GM23248 (cell line): ENCODE measurements at places on chromosomes 4 and X. TPM values are rescaled to one million over a fixed set of nuclear protein-coding genes. Genes with fewer than 3 reads are reported as not detected.

WWC2 gene
- total RNA-seq = 31.0 and 33.2 TPM in 2 replicates

CT45A3 gene
- not detected in 2 replicates for total RNA-seq

IL9R gene
- total RNA-seq = not detected in 2 replicates

F8A3 gene
- 0.32 TPM in 1 of 2 replicates, not detected in the other for total RNA-seq

AKAP4 gene
- total RNA-seq = not detected in 2 replicates

GYPB gene
- not detected in 2 replicates for total RNA-seq

XAGE1A gene
- not detected in 2 replicates for total RNA-seq

TMPRSS11B gene
- total RNA-seq = not detected in 2 replicates

ARX gene
- total RNA-seq = not detected in 2 replicates

PLAC8 gene
- not detected in 2 replicates for total RNA-seq

SATL1 gene
- total RNA-seq = not detected in 2 replicates

SPIN2B gene
- 2.0 and 6.8 TPM in 2 replicates for total RNA-seq

RXFP1 gene
- 2.9 and 3.1 TPM in 2 replicates for total RNA-seq

PRMT9 gene
- 6.4 and 8.6 TPM in 2 replicates for total RNA-seq

VSIG4 gene
- not detected in 2 replicates for total RNA-seq

PLS3 gene
- total RNA-seq = 118 and 136 TPM in 2 replicates

WAS gene
- total RNA-seq = not detected in 2 replicates
